ENCODE measurements at places on chromosomes 12 and 14. TPM values are rescaled to one million over a fixed set of nuclear protein-coding genes. Genes with fewer than 3 reads are reported as not detected.

Gene R3HDM2
- 94.7 TPM for total RNA-seq

Gene PLA2G1B
- 2.9 TPM for total RNA-seq

Gene MIP
- total RNA-seq, result not detected

Gene MAP4K5
- 34.7 TPM for total RNA-seq

Gene MYF6
- not detected for total RNA-seq

Gene TMTC2
- total RNA-seq, result 4.4 TPM

Gene ATG2B
- 31.5 TPM for total RNA-seq

Gene PPP4R4
- total RNA-seq, result 0.54 TPM

Gene SMCO3
- not detected for total RNA-seq

Gene TMTC1
- total RNA-seq, result not detected

Gene NTF3
- total RNA-seq, result not detected

Gene RAD9B
- 0.18 TPM for total RNA-seq

Gene EFS
- not detected for total RNA-seq

Gene GPHB5
- not detected for total RNA-seq

Gene TAS2R31
- 3.6 TPM for total RNA-seq

Gene INHBE
- total RNA-seq, result 0.12 TPM

Gene SPRING1
- total RNA-seq, result 30.9 TPM

Gene MYL6B
- 6.2 TPM for total RNA-seq

All from T-cell (primary cell).